ENCODE measurements at places on chromosomes 2 and 18. TPM values are rescaled to one million over a fixed set of nuclear protein-coding genes. Genes with fewer than 3 reads are reported as not detected.

DNA sequence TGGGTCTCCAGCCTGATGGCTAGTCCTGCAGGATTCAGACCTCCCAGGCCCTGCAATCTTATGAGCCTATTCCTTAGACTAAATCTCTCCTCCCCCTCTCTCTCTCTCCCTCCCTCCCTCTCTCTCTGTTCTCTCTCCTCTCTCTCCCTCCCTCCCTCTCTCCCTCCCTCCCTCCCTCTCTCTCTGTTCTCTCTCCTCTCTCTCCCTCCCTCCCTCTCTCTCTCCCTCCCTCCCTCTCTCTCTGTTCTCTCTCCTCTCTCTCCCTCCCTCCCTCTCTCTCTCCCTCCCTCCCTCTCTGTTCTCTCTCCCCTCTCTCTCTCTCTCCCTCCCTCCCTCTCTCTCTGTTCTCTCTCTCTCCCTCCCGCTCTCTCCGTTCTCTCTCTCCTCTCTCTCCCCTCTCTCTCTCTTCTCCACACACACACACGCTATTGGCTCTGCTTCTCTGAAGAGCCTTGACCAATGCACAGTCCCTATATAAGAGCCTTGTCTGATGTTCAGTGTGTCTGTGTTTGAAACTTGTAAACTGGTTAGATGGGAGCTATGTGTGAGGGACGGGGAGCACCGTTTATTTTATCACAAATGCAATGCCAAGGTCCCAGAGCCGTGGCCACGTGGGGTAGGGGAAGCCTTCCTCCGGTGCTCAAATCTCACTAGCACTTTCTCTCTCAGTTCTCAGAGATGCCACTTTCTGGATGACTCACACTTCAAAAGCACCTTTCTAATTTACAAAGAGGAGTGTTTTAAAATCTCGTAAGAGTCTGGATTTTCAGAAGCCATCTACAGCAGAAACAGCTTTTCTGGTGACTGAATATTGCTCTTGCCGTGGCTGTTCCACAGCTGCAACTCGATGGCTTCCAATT lies 9.4 kb upstream of the PRLH start:
- no peak overlapping the region for H3K27ac ChIP-seq
- H3K36me3 ChIP-seq, result peaks cover 35% of the 10 kb centered on the region
- H3K4me3 ChIP-seq, result no peak overlapping the region

DNA sequence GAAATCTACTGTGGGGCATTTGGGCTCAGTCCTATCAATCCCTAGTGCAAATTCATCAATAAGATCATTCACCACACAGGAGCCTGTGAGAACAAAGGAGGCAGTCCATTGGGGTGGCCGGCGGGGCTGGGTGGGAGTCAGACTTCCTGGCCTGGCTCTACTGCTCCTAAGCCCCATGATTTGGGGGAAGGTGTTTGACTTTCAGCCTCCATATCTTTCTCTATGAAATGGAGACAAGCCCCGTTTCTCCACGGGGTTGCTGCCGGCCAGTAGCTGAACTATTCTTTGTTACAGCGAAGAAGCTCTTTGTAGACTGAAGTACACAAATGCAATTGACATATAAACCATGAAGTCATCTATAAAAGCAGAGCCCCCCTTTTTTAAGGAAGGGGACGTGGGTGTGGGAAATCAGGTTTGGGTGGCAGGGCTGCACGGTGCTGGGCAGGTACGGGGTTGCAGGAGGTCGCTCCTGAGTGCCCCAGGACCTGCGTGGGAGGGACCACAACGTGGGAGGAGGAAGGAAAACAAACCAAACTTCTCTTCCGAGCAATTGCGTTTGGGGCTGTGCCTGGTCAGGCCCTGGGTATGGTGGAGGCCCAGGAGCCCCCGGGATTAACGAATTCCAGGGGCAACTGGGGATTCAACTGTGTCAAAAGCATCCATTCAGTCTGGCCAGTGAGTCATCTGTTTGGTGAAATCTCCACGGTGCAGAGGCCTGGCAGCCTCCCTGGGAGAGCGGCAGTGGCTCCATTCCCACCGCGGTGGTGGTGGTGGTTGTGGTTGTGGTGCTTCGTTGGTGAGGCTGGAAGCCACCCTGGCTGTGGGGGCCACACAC lies 18.2 kb downstream of the FBLN7 start:
- H3K4me3 ChIP-seq, result no peak overlapping the region
- H3K36me3 ChIP-seq, result no peaks in the 10 kb centered on the region
- no peak for DNase-seq
- peaks cover 6% of the 10 kb centered on the region for H3K4me1 ChIP-seq

GRCh38 chr2:64534363-64534762 lies 10.2 kb downstream of the AFTPH start:
- H3K27me3 ChIP-seq, result no peaks in the 10 kb centered on the region
- H3K4me1 ChIP-seq, result peaks cover 3% of the 10 kb centered on the region
- no peak overlapping the region for H3K27ac ChIP-seq
- no peak for DNase-seq

GRCh38 chr2:123502931-123503330 lies 522.2 kb upstream of the CNTNAP5 start:
- no peaks in the 10 kb centered on the region for H3K27me3 ChIP-seq
- H3K4me1 ChIP-seq, result no peaks in the 10 kb centered on the region
- H3K27ac ChIP-seq, result no peak overlapping the region

GRCh38 chr2:118987886-118988285 lies 45.9 kb downstream of the MARCO start:
- no peaks in the 10 kb centered on the region for H3K36me3 ChIP-seq
- no peak overlapping the region for H3K4me3 ChIP-seq
- no peak for DNase-seq
- no peaks in the 10 kb centered on the region for H3K4me1 ChIP-seq
- no peaks in the 10 kb centered on the region for H3K27me3 ChIP-seq

DNA sequence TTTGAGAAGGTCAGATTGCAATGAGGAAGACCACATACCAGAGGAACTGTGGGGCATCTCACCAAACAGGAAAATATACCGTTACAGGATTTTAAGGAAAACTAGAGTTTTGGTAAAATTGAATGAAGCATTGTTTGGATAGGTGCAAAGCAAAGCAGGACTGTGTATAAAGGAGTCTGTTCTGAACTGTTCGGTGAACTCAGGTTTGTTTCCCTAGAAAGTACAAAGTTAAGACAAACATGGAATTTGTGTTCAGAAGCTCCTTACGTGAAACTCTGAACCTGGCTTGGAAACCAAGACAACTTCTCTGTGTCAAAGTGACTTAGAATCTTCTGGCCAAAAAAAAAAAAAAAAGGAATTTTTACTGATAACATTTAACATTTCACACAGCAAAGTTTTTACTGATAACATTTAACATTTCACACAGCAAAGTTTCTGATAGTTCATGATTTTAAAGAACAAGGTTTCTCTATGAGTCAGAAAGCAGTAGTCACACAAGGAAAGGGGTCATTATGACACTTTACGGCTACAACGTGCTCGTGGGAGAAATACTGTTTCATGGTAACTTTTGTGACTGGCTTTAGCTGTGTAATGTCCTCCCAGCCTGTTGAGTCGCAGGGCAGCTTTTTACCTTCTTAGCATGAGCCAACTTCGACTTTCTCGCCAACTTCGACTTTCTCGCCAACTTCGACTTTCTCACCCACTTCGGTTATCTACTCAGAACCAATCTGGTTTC lies 21.2 kb upstream of the TET3 start:
- H3K36me3 ChIP-seq, result peaks cover 17% of the 10 kb centered on the region
- H3K27ac ChIP-seq, result no peak overlapping the region
- peaks cover 4% of the 10 kb centered on the region for H3K4me1 ChIP-seq
- no peak overlapping the region for H3K4me3 ChIP-seq
- no peak for DNase-seq
- no peaks in the 10 kb centered on the region for H3K27me3 ChIP-seq

DNA sequence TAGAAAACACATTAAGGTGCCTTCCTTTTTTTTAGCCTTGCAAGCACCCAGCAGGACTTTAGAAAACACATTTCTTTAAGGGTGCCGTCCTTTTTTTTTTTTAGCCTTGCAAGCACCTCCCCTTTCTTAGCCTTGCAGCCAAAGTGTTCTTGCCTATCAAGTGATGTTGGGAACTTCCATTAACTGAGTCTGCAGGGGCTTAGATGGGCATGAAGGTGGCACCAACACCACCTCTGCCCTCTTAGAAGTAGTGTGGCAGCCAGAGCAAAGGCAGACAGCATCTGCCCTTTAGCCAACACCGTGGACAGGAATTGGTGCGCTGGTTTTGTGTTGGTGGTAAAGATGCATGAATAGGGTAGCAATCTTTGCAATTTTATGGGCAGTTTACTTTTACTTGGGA lies 211.6 kb upstream of the SP5 start:
- no peak overlapping the region for H3K4me3 ChIP-seq
- H3K27me3 ChIP-seq, result no peaks in the 10 kb centered on the region
- H3K27ac ChIP-seq, result no peak overlapping the region
- no peak for DNase-seq
- peaks cover 8% of the 10 kb centered on the region for H3K4me1 ChIP-seq

DNA sequence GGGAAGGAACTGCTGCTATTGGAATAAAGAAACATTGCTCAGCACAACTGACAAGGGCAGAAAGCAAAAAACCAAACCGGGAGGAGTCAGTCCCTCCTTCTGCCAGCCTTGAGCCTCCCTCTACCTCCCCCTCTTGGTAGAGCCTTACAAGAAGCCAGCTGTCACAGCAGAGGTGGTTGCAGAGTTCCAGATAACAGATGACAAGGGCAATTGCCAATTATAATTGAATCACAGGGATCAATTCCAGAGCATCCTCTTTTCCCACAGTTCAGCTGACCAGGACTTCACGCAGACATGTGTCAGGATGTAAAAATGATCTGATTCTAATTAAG lies 548.2 kb upstream of the LRRTM1 start:
- no peaks in the 10 kb centered on the region for H3K36me3 ChIP-seq
- H3K27ac ChIP-seq, result no peak overlapping the region
- H3K27me3 ChIP-seq, result no peaks in the 10 kb centered on the region
- no peaks in the 10 kb centered on the region for H3K4me1 ChIP-seq
- DNase-seq, result no peak

- no peak overlapping the region for H3K27ac ChIP-seq
- no peaks in the 10 kb centered on the region for H3K27me3 ChIP-seq
- DNase-seq, result no peak
- no peaks in the 10 kb centered on the region for H3K36me3 ChIP-seq
- no peaks in the 10 kb centered on the region for H3K4me1 ChIP-seq
These were observed 131.5 kb upstream of the STON1 start for GRCh38 chr2:48398285-48399002.

DNA sequence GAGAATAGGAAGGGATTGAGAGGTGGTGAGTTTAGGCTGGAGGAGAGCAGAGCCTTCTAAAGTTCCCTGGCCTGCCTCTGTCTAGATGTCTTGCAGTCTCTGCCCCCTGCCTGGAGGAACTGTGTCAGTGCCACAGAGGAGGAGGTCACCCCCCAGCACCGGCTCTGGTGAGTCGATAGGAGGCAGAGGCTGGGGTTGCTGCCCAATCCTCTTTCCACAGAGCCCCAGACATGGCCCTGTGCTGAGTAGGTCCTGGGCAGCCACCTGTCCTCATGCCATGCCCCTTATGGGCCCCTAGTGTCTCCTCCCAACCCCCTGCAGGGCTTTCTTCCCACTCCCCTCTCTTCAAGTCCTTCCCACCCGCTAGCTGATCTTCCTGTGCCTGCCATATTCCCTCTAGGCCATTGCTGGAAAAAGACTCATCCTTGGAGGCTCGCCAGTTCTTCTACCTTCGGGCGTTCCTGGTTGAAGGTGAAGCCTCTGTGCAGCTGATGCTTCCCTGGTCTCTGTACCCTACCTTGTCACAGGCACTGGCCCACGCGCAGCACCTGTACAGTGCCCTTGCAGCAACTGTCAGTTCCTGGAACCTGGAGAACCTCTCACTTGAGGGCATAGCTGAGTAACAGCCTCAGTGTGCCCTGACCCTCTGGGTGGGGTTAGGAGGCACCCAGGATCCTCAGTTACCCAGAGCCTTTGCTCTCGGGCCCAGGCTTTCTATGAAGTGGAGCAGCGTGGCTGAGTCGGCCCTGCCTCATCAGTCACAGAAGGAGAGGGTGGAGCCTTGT lies 13.2 kb upstream of the SLC4A3 start:
- no peak overlapping the region for H3K4me3 ChIP-seq
- H3K27ac ChIP-seq, result no peak overlapping the region
- H3K4me1 ChIP-seq, result no peaks in the 10 kb centered on the region
- DNase-seq, result no peak
- H3K36me3 ChIP-seq, result peaks cover 64% of the 10 kb centered on the region
- H3K27me3 ChIP-seq, result no peaks in the 10 kb centered on the region

- H3K27me3 ChIP-seq, result no peaks in the 10 kb centered on the region
- DNase-seq, result no peak
- H3K27ac ChIP-seq, result no peak overlapping the region
These were observed 52.9 kb upstream of the APCDD1 start for GRCh38 chr18:10401521-10401920.

LIPG gene
- polyA plus RNA-seq, result 8.8 TPM
